ENCODE measurements at places on chromosomes 3 and 15.

DNA sequence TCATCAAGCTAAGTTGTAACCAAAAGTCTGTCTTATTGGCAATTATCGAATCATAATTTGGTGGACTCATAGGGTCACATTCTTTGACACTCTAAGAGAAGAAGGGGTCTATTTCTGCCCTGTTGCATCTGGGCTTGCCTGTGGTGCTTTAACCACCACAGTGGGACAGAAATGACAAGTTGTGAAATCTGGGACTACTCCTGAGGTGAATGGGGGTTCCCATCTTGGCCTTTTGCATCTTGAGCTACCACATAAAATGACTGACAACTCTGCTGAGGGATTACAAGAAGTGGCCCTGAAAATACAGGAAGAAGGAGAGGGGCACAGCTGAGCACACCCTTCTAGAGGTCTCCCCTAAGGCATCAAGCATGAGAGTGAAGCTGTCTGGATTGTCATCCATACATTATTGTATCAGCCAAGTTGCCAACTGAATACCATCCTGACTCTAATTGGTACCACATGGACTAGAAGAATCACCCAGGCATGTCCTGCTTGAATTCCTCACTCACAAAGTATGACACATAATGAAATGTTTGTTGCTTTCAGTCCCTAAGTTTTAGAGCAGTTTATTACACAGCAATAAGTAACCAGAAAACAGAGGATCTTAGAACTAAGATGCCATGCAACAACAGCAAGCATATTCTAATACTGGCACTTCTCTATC lies 306.5 kb downstream of the ROBO1 start:
- DNase-seq: no peak

DNA sequence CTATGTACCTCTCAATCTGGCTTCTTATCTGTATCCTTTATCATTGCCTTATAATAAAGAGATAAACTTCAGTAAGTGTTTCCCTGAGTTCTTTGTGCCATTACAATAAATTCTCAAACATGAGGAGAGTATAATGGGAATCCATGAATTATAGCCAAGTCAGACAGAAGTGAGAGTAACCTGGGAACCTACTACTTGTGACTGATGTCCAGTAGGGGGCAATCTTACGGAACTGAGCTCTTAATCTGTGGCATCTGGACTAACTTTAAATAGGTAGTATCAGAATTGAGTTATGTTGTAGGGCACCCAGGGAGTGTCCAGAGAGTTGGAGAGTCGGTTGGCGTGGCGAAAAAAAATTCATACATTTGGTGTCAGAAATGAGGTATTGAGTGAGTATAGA lies 542.6 kb downstream of the ZBBX start:
- no peak for DNase-seq

DNA sequence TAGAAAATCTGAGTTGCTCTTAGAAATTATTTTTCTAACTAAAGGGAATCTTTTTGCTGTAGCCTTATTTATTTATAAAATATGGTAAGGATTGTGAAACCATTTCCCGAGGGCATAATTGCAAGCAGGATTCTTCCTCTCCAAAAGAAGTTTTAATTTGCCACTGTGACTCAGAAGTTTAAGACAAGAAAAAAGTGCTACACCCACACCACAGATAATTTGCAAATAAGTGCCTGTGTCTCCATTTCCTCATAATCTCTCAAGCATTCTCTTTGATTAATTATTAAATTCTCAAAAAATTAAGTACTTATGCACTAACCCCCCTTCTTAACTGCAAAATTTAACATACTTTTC lies 43.6 kb downstream of the RASA2 start:
- no peak for DNase-seq

- no peak for DNase-seq
Observed at GRCh38 chr15:58441376-58442070, 9.7 kb downstream of the LIPC start.

GRCh38 chr3:62276658-62277180 lies 96.6 kb downstream of the FEZF2 start:
- no peak for DNase-seq

DNA sequence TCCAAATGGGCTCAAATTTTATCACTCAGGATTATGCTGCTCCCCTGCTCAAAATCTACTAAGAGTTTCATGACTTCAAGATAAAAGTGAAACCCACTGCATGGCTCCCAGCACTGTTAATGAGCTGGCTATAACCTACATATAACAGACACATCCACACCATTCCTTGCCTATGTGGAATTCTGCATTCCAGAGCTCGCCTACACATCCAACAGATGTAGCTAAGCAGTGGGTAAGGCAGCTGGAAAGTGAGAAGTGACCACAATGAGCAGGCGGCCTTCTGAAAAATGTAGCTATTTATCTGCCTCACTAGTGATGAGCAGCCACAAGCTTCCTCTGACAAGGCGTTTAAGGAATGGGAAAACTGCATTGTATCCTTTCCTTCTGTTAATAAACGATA lies 92.0 kb upstream of the TRIM42 start:
- no peak for DNase-seq

DNA sequence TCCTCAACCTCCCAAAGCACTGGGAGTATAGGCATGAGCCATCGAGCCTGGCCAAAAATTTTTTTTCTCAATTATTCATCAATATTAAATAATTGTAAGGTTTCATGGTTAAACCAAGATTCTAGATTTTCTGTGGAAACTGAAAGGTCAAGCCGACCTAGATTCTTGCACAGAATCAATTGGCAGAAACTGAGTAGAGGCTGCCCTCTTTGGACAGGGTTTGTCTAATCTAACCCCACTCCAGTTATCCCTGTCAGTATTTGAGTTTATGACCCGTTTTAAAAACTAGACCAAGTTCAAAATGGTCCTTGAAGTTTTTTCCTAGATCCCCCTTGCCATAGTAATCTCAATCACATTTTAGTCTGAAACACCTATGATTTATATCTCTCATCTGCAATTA lies 8.6 kb upstream of the ADAM10 start:
- DNase-seq: no peak

DNA sequence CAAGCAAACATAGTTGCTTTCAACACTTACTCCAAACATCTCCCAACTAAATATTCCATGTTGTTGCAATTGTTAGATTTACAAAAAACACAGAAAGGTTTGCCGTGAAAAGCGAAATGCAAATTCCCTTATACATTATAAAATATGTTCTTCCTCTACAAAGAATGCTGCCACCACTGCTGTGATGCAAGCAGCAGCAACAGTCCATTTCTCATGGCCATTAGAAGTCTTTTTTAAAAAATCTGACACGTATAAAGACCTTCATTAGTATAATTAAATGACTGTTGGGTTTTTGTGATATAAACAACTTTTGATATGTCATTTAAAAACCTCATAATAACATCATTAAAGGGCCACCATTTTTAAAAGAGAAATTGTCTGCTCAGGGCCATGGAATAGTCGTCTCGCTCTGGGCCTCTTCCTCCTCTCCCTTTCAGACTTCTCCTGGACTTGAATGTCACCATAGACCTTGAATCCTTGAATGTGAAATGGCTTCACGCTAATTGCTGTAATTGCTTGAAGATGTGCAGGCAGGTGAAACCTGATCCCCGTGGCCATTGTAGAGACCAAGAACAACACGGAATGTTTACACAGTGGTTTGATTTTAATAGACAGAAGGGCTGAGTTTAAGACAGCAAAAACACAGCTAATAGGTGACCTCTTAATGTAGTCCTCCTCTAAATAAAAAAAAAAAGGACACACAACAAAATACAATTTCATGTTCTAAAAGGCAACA lies 450.4 kb downstream of the FOXP1 start:
- DNase-seq: no peak

DNA sequence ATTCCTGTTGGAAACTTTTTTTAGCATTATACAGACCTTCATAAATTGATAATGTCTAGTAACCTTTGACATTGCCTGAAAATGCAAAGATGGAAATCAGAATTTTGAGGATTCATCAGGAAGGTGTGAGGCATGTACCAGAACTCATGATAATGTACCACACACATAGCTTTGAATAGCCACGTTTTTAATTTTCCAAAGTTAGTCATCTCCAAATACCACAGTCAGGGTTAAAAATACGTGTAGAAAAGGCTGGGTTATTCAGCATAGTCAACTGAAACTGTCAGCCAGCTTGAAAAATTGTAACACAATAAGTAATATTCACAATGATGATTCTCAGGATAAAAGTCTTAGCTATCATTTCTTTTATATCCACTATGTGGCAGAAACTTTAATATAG lies 102.0 kb upstream of the THRB start:
- DNase-seq: no peak

DNA sequence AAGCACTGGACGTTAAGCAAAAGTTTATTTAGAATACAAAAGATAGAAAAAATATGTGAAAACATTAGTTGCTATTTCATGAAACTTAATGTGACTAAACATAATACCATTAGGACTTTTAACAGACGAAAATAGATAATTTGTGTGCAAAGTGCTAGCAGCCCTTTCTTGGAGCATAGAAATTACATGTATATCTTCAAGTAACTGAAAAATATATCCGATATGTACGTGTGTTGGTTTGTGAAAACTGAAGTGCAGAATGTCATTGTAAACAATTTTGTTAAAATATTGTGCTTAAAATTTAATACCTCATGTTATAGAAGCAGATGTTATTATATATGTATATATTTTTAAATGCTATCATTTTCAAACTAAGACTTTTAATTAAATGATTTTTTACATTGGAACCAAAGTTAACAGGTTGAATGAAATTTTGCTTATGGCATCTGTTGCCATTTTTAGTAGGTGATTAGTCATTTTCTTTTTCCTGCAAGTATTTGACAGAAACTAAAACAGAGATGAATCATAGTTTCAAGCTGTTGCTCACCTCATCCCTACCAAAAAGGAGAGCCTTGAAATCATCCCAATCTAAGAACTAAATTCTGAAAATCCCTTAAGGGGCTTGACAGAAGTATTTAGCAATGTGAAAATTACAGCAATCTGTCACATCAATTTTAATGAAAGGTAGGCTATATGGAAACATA lies 334.8 kb downstream of the NAALADL2 start:
- no peak for DNase-seq

- DNase-seq: no peak
Observed at GRCh38 chr15:70854666-70854976, 664 bp upstream of the LARP6 start.

GRCh38 chr3:177591379-177591778 lies 394.1 kb upstream of the TBL1XR1 start:
- DNase-seq: no peak

DNA sequence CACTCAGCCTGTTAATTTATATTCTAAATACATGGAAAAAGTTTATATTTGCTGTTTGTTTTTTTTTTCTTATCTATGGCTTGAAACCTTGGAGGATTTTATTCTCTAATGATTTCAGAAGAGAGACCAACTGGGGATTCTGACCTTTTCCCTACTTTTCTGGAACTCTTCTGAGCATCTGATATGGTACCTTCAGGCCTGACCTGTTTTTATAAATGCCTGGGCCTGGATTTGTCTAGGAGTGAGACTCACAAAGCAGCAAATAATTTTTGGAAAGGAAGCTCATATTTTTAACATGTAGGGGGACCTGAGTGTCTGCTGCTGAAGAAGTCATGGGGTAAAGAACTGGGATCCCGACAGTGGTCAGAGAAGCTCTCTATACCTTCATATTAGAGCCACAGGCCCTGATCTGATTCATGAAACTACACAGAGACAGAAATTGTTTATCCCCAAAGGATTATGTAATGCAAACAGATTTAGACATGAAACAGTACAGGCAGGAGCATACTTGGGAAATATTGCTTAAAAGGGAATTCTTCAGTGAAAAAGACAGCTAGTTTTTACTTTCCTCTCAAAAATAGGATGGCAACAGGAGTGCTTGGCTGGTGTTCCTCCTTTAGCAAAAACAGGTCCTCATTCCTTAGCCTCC lies 15.9 kb downstream of the PPM1L start:
- DNase-seq: no peak

GRCh38 chr3:52534281-52535183 lies 875 bp upstream of the NT5DC2 start:
- DNase-seq: no peak

DNA sequence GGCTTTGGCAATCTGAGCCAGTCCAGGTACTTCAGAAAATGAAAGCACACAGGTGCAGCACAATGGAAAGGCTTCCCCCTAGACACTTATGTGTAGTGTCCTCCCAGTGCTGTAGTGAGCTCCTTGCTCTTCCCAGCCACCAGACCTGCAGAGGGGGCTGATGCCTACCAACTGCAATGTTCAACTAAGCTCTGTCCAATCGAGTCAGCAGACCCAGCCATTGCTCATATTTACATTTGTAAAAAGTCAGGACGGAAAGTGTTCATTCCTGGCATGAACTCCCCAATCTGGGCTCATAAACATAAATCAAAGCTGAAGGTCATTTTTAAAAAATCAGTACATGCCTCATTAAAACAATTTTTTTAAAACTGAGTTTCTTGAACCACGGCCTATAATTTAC lies 73.0 kb downstream of the FOXP1 start:
- no peak for DNase-seq

DNA sequence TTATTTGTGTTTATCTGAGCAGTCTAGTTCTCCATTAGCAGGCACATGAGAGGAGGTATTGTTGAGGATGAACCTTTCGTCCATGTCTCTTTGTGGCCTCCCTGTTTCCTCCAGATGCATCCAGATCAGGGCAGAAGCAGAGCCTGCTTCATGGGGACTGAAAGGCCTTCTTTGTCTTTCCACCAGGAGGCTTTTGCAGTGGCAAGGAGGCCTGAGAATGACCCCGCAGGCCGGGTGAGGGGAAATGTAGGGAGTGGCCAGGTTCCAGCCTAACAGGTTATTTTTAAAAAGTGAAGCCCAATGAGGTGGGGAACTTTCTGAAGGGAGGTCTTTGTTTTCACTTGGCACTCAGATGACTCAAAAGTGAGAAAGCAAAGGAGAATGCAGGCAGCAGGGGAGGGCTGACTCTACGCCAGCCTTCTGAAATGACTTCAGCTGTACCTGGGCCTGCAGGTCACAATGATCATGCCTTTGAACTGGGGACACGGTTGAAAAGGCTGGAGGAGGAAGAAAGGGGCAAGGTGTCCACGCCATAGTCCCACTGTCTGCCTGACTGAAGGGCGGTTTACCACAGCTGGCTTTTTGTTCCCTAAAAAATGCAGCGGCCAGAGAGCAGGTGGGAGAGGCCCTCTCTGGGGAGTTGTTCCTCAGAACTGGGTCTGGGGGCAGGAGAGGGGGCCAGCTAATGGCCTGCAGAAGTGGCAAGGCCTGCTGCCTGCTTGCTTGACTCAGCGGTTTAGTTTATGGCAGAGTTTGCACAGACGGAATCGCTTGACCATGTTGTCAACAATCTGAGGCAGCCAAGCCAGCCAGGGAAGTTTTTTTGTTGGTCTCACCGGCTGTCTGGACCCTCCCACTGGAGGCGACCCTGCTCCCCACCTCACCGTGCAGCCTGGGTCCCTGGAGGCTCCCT lies 28.7 kb downstream of the CMTM7 start:
- DNase-seq: peak; percentile 29

GRCh38 chr15:65682404-65682911 lies 60.7 kb downstream of the SLC24A1 start:
- no peak for DNase-seq

DNA sequence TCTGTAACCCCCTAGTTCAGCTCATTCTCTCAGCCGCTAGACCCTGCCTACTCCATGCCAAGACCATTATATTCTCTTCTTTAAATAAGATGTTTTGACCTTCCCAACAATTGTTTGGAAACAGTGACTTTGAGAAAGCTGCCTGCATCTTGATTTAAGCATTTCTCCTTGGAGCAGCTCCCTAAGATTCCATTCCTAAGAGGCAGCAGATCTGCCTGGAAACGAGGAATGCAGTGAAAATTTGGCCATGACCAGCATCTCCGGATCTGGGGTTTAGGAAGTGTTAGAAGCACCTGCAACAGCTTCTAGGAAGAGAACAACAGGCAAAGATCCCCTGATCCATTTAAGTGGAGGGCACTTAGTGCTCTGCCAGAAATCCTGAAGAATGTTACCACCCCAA lies 235.7 kb downstream of the NTRK3 start:
- DNase-seq: no peak

- no peak for DNase-seq
Observed at GRCh38 chr3:77595371-77595870, 555.5 kb downstream of the ROBO2 start.
